ENCODE measurements at places on chromosomes 2 and 18.

- H3K36me3 ChIP-seq = no peaks in the 10 kb centered on the region
- H3K27me3 ChIP-seq = peaks cover 2% of the 10 kb centered on the region
- no peak for DNase-seq
- H3K27ac ChIP-seq = no peak overlapping the region
- H3K4me1 ChIP-seq = no peaks in the 10 kb centered on the region
Observed at GRCh38 chr2:209933499-209934483, 68.6 kb upstream of the RPE start.

DNA sequence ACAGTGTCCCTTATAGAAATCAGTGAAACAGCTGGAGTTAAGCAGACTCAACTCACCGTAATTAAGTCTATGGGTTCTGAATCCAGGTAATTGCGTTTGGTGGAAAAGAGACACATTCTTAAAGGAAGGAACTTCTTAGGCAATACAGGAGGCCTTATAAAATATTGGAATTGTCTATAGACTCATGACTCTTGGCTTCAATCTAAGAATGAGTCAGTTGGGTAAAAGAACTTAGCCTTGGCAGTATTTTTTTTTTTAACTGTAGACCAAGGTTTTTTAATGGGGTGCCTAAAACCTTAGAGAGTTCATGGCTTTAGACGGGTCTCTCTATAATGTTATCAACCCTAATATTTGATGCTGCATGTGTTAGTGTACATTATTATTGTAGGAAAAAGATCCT is 47.6 kb downstream of the CCDC85A start:
- DNase-seq = no peak
- H3K4me3 ChIP-seq = no peak overlapping the region
- no peaks in the 10 kb centered on the region for H3K27me3 ChIP-seq
- no peaks in the 10 kb centered on the region for H3K4me1 ChIP-seq
- H3K36me3 ChIP-seq = no peaks in the 10 kb centered on the region

DNA sequence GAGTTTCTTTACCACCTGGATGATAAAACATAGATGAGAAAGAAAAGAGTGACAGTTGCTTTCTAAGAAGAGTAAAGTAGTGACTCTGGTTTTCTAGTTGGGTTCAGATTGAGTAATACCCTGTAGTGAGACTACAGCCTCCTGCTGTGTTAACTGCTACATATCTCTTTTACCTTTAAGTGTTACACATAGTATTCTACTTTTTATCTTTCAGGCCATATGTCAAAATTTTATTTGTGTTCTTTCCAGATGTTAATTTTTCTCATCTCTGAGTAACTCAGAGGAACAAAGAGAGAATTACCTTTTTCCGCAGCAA is 348.2 kb downstream of the CTNNA2 start:
- no peak for DNase-seq
- no peaks in the 10 kb centered on the region for H3K36me3 ChIP-seq
- H3K4me1 ChIP-seq = no peaks in the 10 kb centered on the region
- no peak overlapping the region for H3K27ac ChIP-seq
- no peaks in the 10 kb centered on the region for H3K27me3 ChIP-seq
- no peak overlapping the region for H3K4me3 ChIP-seq

DNA sequence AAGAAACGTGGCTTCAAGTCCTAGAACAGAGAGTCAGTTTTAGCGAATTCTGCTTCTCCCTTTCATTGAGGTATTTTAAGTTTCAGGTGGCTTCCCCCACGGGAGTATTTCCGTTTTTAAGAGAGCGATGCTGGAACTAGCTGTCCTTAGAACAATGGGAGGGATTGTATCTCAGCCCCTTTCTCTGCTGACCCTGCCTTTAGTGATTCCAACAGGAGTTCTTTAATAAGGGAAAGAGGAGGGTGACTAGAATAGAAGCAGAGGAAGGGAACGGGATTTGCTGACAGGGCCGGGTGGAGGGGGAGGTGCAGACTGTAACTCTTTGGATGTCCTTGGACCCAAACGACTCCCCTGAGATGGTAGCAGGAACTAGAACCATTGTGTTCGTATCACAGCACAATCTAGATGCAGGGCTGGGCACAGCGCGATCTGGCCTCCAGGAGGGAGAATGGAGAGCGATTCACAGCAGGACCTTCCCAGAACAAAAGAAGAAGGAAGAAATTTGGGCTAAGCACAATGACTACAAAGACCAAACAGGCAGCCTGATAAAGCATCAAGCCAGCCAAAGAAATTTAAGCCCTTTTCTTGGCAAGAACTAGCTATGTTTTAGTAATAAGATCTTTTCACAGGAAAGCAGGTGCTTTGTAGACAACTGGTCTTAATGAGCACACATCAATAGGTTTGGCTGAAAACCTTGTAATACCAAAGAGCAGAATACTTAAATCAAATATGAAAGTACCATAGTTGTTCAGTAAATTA is 15.8 kb upstream of the RTTN start:
- DNase-seq = no peak
- no peak overlapping the region for H3K4me3 ChIP-seq
- peaks cover 30% of the 10 kb centered on the region for H3K27me3 ChIP-seq
- no peaks in the 10 kb centered on the region for H3K36me3 ChIP-seq
- H3K27ac ChIP-seq = no peak overlapping the region

DNA sequence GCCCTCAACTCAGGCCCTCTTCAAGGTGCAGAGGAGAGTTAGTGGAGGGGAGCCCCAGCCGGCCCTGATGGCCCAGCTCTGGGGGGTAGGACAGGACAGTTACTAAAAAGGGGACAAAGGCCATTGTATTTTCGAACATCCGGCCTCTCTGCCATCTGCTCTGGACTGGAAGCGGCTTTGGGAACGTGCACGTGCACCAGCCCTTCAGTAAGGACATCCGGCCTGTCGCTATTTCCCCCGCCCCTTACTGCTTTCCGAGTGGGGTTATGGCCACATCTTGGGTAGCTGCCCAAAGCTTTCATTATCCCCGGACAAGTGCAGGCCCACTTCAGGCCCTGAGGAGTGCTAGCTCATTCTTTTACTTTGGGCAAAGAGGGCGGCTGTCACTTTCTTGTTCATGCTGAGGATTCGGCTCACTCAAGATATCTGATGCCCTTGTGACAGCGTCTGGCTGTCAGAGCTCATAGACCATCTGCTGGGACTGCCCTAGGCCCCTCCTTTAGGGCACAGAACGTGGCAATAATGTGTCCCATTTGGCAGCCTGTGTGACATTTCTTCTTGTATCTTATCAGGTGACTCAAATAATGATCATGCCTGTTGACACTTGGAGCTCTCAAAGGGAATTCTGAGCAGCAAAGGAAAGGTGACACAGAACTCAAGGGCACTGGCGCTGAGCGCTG is 17.5 kb downstream of the SLC4A3 start:
- no peaks in the 10 kb centered on the region for H3K36me3 ChIP-seq
- no peak for DNase-seq
- no peak overlapping the region for H3K27ac ChIP-seq
- peaks cover 30% of the 10 kb centered on the region for H3K27me3 ChIP-seq
- peaks cover 8% of the 10 kb centered on the region for H3K4me1 ChIP-seq

DNA sequence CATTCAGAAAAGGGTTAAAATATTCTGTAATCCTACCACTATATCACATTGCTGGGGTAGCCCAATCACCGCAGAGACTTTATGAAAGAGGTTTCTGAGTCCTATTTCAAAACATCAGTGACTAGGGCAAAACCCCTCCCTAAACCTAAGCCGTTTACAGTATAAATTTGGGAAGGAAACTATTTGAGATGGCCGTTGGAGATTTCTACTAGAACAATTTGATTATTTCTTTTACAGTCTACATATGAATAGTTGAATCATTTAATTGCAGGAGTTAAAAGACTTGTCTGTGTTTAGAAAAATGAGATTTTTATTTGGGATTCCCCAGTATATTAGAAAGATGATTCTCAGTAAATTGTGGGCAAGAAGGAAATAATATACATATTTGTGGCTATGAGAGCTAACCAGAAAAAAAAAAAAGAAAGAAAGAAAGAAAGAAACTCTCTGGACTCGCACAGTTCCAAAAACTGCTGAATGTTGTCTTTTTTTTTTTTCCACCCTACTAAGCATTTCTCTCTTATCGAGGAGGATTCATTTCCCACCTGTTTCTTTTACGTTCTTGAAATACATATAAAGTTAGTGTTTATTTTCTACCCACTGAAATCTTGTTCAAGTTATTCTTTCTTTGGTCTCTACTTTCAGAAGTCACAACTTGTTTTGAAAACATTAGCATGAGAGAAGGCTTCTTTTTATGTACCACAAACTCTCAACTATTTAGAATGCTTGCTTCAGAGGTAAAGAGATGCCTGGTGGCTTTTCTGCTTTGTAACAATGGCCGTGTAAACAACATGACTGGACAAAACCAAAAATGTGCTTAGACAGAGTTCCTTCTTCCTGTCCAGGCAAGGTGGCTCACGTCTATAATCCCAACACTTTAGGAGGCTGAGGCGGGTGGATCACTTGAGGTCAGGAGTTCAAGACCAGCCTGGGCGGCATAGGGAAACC is 65.9 kb downstream of the BCL2 start:
- no peaks in the 10 kb centered on the region for H3K27me3 ChIP-seq
- H3K36me3 ChIP-seq = peaks cover 72% of the 10 kb centered on the region
- no peak for DNase-seq
- peaks cover 59% of the 10 kb centered on the region for H3K4me1 ChIP-seq
- H3K27ac ChIP-seq = peak overlapping the region; percentile 32
- peak overlapping the region; percentile 46 for H3K4me3 ChIP-seq

DNA sequence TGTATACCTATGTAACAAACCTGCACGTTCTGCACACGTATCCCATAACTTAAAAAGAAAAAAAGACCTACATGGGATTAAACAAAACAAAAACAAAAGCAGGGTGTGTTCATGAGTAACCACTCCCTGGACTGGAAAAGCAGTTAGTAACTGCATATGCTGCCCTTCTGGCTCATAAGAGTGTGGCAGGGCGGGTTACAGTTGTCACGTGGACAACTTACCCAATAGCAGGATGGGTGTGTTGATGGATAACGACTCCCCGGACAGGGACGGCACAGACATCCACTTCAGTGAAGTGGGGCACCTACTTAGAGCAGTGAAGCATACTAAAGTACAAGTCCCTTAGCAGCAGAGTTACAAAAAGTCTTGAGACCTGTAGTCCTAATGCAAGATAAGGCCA is 136.7 kb downstream of the CCBE1 start:
- H3K27me3 ChIP-seq = peaks cover 3% of the 10 kb centered on the region
- no peak for DNase-seq
- no peak overlapping the region for H3K27ac ChIP-seq
- H3K4me1 ChIP-seq = peaks cover 1% of the 10 kb centered on the region
- H3K4me3 ChIP-seq = no peak overlapping the region
- H3K36me3 ChIP-seq = no peaks in the 10 kb centered on the region

DNA sequence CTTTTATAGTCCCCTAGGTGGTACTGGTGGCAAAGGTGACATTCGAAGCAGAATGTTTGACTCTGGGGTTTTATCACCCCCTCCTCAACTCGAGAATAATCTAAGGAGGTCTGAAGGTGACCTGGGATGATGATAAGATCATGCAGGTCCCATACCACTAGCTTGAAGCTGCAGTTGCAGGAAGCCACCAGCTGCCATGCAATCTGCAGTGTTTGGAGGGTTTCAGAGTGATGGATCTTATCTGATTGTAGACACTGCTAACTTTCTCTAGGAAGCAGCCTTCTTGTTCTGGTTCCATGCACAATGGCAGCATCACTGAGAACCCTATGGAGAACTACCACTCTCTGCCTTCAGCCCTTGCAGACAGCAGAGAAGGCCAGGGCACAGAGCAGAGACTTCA is 59.4 kb upstream of the LRPPRC start:
- no peaks in the 10 kb centered on the region for H3K27me3 ChIP-seq
- no peak for DNase-seq
- no peak overlapping the region for H3K27ac ChIP-seq
- H3K4me3 ChIP-seq = no peak overlapping the region
- no peaks in the 10 kb centered on the region for H3K4me1 ChIP-seq

DNA sequence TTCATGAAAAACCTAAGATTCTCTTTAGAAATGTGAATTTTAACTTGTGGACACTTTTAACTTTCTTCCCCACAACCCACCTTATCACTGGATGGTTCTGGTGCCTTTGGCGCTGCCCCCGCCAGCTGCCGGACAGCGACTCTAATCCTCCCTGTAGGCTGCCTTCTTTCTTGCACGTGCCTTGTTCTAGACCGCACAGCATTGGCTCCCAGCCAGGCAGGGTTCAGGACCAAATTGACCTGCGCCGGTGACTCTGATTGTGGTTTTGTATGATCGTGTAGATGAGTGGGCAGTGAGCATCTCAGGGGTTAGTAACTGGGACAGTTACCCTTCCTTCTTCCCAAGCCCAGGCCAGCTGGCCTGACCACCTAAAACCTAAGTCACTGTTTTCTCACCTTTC is 106.8 kb downstream of the ASAP2 start:
- H3K27ac ChIP-seq = no peak overlapping the region
- peaks cover 2% of the 10 kb centered on the region for H3K4me1 ChIP-seq
- DNase-seq = no peak
- no peak overlapping the region for H3K4me3 ChIP-seq
- H3K27me3 ChIP-seq = peaks cover 3% of the 10 kb centered on the region

GRCh38 chr18:25651553-25651952 is 299.6 kb upstream of the ZNF521 start:
- H3K27ac ChIP-seq = no peak overlapping the region
- no peak for DNase-seq
- H3K36me3 ChIP-seq = no peaks in the 10 kb centered on the region
- no peaks in the 10 kb centered on the region for H3K27me3 ChIP-seq
- H3K4me1 ChIP-seq = no peaks in the 10 kb centered on the region
- no peak overlapping the region for H3K4me3 ChIP-seq

DNA sequence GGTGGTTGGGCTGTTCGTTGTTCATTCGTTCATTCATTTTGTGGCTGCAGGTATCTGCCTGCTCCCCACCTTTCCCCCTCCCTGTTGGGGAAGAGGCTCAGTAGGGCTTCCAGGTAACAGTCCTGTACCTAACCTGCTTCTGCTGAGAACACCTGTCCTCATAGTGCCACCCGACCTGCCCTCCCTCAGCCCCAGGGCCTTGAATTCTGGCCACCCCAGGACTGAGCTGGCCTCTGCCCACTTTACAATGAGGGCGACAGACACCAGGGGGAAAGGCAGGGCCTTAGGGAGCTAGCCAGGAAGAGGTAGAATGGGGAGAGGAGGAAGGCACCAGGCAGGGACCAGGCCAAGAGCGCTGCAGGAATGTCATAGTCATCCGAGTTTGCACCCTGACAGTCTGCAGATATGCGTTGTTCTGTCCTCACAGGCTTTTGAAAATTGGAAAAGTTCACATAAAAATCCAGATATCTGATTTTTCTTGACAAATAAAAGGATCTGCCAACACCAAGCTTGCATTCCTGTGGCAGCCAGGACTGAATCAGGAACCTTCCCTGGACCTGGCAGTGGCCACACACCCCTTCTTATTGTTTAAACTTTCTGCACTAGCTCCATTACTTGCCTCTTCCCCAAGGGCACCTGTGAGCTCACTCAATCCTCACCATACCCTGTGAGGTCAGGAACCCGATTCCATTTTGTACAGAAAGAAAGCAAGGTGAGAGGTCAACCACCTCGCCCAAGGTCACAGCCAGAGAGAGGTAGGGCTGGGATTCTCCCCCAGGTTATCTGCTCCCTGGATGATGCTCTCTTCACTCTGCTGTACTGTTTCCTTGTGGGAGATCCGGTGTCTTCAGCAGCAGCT is 35.3 kb upstream of the MRPL33 start:
- no peaks in the 10 kb centered on the region for H3K36me3 ChIP-seq
- H3K27me3 ChIP-seq = peaks cover 4% of the 10 kb centered on the region
- H3K27ac ChIP-seq = peak overlapping the region; percentile 25
- peaks cover 6% of the 10 kb centered on the region for H3K4me1 ChIP-seq

- no peak for DNase-seq
- H3K4me3 ChIP-seq = no peak overlapping the region
- peaks cover 6% of the 10 kb centered on the region for H3K27me3 ChIP-seq
- H3K4me1 ChIP-seq = no peaks in the 10 kb centered on the region
- no peak overlapping the region for H3K27ac ChIP-seq
Observed at GRCh38 chr2:2230433-2230817, 100.7 kb downstream of the MYT1L start.

GRCh38 chr2:176106581-176107539 is at the start of gene HOXD11:
HOXD11 (plus strand) TSS chr2:176107280; CDS start chr2:176107356, 76 bp downstream.
- H3K4me1 ChIP-seq = peaks cover 9% of the 10 kb centered on the region
- H3K27ac ChIP-seq = peak within 1 kb of the TSS; percentile 77
- no peak for DNase-seq
- peaks cover 82% of the 10 kb centered on the region for H3K27me3 ChIP-seq
- peaks cover 2% of the 10 kb centered on the region for H3K36me3 ChIP-seq

Data from activated naive CD8-positive, alpha-beta T cell treated with anti-CD3 and anti-CD28 coated beads, Interleukin-2, amount 10 ng/mL, durations not matched to agents 7 days and 5 days (primary cell).